ENCODE measurements at places on chromosomes 13 and 19. TPM values are rescaled to one million over a fixed set of nuclear protein-coding genes. Genes with fewer than 3 reads are reported as not detected.

- DNase-seq, result no peak
Measured at GRCh38 chr13:38647312-38647711, 39.6 kb upstream of the FREM2 start.

- no peak for DNase-seq
Measured at GRCh38 chr19:17610384-17610783, 54.9 kb downstream of the COLGALT1 start.

DNA sequence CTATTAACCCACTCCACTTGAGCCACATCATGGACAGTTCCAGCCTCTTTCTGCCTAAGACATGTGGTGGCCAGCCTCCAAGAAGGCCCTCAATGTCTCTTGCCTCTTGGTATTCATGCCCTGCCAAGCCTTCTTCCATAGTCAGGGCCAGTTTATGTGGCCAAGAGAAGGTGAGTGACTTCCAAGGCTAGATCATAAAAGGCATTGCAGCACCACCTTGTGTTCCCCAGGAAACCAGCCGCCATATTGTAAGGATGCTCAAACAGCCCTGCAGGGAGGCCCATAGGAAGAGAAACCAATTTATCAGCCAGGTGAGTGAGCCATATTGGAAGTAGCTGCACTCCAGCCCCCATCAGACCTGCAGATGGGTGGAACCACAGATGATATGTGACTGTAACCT is 12.3 kb upstream of the DNMT1 start:
- no peak for DNase-seq

FBN3 gene
- total RNA-seq, result 23.2 TPM

NACC1 gene
- total RNA-seq, result 13.1 TPM

GRCh38 chr13:73025217-73026012 is 33.4 kb upstream of the KLF5 start:
- DNase-seq, result no peak

ZIC2 gene
- 2.8 TPM for total RNA-seq

DNA sequence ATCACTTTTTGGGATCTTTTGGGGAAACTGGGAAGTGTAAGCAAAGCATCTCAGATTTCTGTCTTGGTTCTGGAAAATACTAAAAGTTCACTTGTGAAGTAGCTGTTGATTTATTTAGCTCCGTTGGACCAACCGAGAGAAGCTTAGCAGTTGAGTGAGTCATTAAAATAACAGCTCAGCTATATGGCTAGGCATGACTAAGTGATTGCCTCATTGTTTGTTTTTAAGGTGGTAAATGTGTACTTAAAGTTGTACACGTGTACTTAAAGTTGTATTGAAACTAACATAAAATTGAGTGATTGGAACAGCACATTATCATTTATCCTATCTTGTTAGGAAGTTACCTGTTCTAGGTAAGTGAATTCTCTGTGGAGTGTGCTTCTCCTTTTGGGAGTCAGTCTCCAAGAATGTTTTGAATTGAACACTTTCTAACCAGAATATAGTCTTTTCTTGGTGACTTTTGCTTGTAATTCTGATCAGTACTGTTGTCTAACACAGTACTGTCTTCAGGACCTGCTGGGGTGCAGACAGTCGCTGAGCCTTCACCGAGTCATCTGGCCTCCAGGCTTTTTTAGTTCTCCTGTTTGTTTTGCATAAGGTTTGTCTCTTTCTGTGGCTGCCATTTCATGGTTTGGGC is 2.9 kb upstream of the DCUN1D2 start:
- DNase-seq, result no peak

PRDX2 gene
- 174 TPM for total RNA-seq

Measured in occipital lobe (tissue), 3 donors.